ENCODE measurements at places on chromosomes 4 and X. TPM values are rescaled to one million over a fixed set of nuclear protein-coding genes. Genes with fewer than 3 reads are reported as not detected.

GRCh38 chr4:69811166-69811565, 48.8 kb downstream of the SULT1E1 start:
- DNase-seq, result no peak

GRCh38 chr4:3773552-3774001, 7.4 kb downstream of the ADRA2C start:
- no peak for DNase-seq

Gene TAF7L
- polyA plus RNA-seq, result 0.50 TPM

Gene F8
- 12.0 TPM for polyA plus RNA-seq

- DNase-seq, result no peak
These were observed 124.8 kb upstream of the SLIT2 start for GRCh38 chr4:20126906-20127305.

Gene AADAT
- 31.8 TPM for polyA plus RNA-seq
